ENCODE measurements at places on chromosomes 1 and 21.

GRCh38 chr1:39850606-39851216 lies 32.6 kb downstream of the TRIT1 start:
- no peak for DNase-seq

- no peak for DNase-seq
These were observed 19.7 kb upstream of the CHIA start for GRCh38 chr1:111270771-111271463.

DNA sequence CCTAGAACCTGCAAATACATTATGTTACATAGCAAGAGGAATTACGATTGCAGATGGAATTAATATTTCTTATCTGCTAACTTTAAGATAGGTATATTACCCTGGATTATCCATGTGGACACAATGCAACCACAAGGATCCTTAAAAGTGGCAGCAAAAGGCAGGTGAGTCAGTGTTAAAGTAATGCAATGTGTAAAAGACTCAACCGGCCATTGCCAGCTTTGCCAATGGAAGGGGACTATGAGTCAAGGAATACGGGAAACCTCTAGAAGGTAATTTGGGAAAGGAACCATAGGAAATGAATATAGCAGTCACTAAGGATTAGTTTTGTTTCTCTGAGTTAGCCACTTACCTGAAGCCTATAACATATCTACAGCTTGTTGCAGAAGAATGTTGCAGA lies 692.1 kb upstream of the ZP4 start:
- DNase-seq = no peak

- DNase-seq = no peak
These were observed 13.3 kb upstream of the SPOCD1 start for GRCh38 chr1:31828926-31829690.

DNA sequence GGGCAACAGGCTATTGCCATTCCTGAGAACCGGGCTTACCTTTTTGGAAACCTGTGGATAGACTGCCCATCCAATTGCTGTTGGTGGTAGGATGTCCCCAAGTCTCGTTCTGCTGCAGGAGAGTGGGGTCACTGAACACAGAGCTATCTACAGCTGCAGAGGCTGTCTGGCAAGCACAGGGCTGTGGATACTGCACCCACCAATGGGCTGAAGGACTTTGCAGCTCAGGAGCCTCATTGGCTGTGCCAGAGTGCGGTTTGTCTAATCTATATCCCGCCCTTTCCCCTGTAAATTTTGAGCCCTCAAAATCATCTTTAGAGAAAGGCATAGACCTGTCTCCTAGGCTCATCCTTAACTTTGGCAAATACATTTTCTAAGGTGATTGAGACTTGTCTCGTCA lies 15.3 kb downstream of the RNF187 start:
- no peak for DNase-seq

- DNase-seq = no peak
These were observed 216.0 kb downstream of the DYRK1A start for GRCh38 chr21:37582590-37582989.

Measured in stimulated activated naive B cell treated with anti-CD40 and anti-IgM and Interleukin-4, amounts not matched to agents 10 μg/mL and 1 μg/mL and 100 μg/mL, for 72 hours (primary cell).